Activated B cell treated with CpG ODN at 0.5 μM for 24 hours (primary cell): ENCODE measurements at places on chromosomes 16 and 17. TPM values are rescaled to one million over a fixed set of nuclear protein-coding genes. Genes with fewer than 3 reads are reported as not detected.

DNA sequence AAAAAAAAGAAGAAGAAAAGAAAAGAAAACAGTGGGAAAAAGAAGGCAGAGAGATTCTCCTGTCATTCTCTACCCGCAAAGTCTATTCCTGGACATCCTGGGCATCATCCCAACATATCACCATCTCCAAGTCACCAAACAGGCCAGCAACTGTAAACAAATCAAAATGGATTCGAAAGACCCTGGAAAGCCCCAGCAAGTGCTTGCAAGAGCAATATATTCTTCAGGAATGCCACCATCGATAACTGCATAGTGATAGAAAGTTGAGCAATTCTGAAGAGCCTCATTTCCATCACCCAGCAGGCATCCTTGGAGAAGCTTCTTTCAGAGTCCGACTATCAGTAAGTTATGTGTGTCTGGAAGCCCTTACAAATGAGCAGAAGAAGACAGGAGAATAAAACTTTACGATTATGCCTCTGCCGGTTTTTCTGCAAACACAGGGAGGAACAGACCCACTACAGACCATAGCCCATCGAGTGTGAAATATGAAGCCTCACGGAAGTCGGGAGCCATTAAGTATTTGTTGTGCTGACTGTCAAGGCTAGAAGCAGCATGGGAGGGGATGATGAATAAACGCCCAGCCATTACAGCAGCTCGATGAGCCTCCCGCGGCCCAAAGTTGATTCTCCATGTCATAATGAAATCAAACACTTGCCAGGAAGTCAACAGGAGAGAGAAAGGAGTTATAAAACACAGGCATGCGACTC, 64.5 kb upstream of the SEC14L1 start:
- DNase-seq = no peak

GRCh38 chr17:28579526-28579925, 2.8 kb upstream of the ALDOC start:
- DNase-seq = no peak

The NOG gene
- not detected in 2 replicates for total RNA-seq

- DNase-seq = no peak
These were observed 23.4 kb downstream of the MYH8 start for GRCh38 chr17:10398352-10398751.

DNA sequence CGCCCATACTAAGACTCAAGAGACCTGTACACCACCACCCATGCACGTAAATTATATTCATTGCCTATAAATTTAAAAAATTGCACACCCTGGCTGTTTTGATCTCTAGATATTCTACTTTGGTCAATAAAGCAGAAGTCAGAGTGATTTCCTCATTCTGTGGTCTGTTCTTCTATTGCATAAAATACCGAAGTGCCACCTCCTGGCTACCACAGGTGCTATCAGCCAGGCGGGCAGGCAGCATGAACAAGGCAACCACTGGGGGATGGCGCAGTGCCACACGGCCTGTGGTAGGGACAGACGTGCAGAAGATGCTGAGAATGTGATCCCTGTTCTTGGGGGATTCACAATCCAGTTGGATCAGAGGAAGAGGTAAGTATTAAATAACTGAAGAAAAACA, 122.3 kb downstream of the CDK5R1 start:
- peak; percentile 52 for DNase-seq

The TELO2 gene
- total RNA-seq = 72.9 and 78.8 TPM in 2 replicates

DNA sequence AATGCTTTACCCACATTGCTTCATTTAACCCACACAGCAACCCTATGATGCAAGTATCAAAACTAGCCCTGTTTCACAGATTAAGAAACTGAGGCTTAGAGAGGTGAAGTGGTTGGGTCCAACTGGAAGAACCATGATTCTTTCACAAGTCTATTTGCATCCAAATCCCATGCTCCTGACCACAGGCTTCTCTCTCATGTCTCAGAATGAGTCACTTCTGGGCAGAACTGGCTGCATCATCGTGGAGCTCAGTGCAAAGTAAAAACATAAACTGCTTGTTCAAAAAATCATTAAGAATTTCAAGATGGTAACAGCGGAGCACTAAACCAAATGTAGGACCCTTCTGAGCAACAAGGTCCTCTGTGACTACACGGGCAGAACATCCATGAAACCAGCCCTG, 20.2 kb upstream of the CES1 start:
- DNase-seq = no peak

GRCh38 chr17:2996810-2997670, 66.4 kb downstream of the OR1D5 start:
- DNase-seq = no peak

DNA sequence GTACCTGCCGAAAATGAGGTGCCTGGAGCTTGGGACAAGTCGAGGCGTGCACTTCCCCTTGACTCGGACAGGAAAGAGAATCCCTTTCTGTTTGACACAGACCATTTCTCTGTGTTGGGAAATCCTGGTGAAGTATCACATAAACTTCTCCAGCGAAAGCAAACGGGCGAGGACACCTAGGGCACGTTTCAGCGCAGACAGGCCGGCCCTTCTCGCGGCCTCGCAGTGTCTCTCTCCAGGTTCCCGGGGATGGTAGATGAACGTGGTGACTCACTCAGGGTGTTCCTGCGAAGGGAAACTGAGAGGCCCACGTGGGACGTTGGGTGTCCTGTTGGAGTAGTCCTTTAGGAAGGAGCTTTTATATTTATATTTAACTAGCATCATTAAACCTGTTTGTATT, 36.3 kb upstream of the ZNF750 start:
- DNase-seq = no peak

The HSD17B1 gene
- total RNA-seq = 0.86 and 1.2 TPM in 2 replicates

The TMC8 gene
- 166 and 181 TPM in 2 replicates for total RNA-seq

- DNase-seq = no peak
These were observed 89.3 kb downstream of the VMP1 start for GRCh38 chr17:59796785-59797205.

- DNase-seq = no peak
These were observed 2.3 kb downstream of the TOP2A start for GRCh38 chr17:40415390-40415789.

DNA sequence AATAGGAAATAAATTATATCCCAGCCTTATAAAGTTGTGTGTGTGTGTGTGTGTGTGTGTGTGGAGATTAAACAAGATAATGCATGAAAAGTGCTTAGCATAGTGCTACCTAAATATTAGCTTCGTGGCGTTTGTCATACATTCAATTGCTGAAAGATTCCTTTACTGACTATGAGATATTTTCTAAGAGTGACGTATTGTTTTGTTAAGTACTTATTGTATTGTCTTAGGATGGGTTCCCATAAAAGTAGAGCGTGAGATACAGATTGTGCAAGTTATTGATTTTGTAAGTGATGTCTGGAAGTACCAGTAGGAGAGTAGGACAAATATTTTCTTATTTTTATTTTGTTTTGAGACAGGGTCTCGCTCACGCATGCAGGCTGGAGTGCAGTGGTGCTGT, 730.0 kb downstream of the CDH8 start:
- no peak for DNase-seq

The SPECC1 gene
- 7.5 and 11.5 TPM in 2 replicates for total RNA-seq

- peak; percentile 48 for DNase-seq
These were observed 2.3 kb downstream of the ENPP7 start for GRCh38 chr17:79732804-79733691.

DNA sequence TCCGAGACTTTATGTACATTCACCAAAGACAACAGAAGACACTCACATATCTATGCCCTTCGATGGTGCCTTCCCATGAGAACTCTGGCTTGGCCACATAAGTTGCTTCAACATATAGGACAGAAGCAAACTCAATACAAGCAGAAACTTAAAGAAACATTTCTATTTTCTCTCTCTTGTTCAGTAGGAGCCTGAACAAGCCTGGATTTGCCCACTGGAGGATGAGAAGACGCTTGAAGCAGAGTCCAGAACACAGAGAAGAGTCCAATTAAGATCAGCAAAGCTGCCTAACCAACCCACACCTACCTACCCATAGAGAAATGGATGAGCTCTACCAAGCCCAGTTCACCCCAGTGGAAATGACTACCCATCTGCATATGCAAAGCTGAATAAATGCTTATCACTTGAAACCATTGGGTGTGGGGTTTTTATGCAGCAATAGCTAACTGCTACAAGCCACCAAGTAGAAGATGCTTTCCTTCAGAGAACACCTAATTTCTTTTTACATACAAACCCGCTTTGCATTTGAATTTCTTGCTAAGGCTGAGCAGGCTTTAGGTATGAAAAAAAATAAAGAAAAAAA, 337.9 kb upstream of the DYNLRB2 start:
- DNase-seq = no peak

DNA sequence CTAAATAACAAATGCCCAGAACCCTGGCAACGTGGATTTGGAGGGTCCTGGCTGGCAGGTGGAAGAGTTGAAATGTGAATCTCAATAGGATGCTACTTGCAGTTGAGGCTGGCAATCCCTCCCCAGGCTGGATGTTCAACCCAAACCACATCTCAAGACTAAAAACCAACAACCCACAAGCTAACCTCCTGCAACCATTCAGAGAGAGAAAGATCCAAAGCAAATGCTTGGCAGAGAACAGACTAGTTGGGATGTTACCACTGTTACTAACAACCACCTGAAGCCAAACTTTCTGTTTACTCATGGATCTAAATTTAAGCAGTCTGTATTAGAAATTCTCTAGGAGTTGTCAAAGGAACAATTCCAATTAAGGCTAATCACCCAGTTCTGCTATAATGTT, 27.9 kb downstream of the SMG6 start:
- DNase-seq = no peak

The HOXB8 gene
- total RNA-seq = not detected in 2 replicates

DNA sequence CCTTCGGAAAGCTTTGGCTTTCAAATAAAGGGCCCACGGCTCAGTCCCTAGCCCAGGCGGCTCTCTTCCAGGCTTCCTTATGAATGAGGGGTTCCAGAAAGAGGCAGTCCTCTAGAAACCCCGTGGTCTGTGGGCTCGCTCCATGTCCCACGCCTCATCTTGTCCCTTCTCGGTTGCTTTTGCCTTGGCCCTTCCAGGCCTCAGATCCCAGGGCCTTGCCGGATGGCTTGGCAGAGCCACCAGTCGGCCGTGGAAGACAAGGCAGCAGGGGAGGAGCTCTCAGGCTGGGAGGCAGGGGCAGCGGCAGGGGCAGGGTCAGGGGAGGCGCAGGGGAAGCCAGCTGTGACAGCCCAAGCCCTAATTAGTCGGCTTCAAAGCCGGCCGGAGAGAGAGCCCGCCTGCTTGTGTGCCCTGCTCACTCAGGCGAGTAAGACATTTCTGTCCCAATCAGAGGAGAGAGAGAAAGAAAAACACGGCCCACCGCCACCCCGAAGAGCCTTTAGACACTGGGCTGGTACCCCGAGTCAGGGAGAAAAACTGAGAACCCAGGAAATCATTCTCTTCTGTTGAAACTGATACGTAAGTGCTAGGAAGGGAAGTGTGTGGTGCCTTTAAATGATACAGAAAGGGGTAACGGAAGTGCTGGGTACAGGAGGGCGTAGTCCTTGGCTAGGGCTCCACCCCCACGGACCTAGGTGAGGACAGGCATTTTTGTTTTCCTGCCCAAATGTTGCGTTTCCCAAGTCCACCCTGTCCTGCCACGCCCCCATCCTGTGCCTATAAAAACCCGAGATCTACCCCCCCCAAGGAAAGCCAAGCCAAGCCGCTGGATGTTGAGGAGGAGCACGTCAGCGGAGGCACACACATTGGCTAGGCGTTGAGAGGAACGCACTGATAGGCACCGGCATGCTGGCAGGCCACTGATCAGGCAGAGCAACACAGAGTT, 27.8 kb upstream of the MEIOC start:
- peak; percentile 53 for DNase-seq

GRCh38 chr16:25109643-25110042, 1.9 kb upstream of the LCMT1 start:
- no peak for DNase-seq

GRCh38 chr17:48100591-48101011, 677 bp downstream of the CBX1 start:
- no peak for DNase-seq

GRCh38 chr17:30274887-30275286, 16.9 kb downstream of the BLMH start:
- no peak for DNase-seq

The CCL17 gene
- total RNA-seq = 6.7 and 7.0 TPM in 2 replicates

GRCh38 chr17:18251204-18251603, 7.3 kb downstream of the FLII start:
- no peak for DNase-seq

GRCh38 chr17:49925921-49926320, 43.1 kb upstream of the DLX4 start:
- no peak for DNase-seq

- no peak for DNase-seq
These were observed 351.2 kb downstream of the C16orf95 start for GRCh38 chr16:86965840-86966550.

- no peak for DNase-seq
These were observed 387 bp upstream of the ASB16 start for GRCh38 chr17:44170135-44170498.

The CRISPLD2 gene
- total RNA-seq = not detected in 2 replicates

The OR3A3 gene
- not detected in 2 replicates for total RNA-seq

- peak; percentile 91 for DNase-seq
These were observed 8.5 kb upstream of the THAP11 start for GRCh38 chr16:67833415-67834241.

The FOXO3B gene
- 5.8 and 7.6 TPM in 2 replicates for total RNA-seq

DNA sequence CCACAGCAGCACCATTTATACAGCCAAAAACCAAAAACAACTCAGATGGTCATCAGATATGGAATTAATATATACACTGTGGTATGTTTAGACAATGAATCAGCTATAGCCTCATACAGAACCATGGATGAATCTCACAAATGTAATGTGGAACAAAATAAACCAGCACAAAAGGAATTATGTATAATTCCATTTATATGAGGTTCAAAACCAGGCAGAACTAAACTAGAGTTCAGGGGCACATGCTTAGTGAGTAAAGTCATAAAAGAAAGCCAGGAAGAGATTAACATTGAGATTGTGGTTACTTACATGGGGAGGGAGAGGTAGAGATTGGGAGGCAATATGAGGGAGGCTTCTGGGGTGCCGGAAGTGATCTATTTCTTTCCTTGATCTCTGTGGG, 231.1 kb downstream of the COPRS start:
- no peak for DNase-seq

DNA sequence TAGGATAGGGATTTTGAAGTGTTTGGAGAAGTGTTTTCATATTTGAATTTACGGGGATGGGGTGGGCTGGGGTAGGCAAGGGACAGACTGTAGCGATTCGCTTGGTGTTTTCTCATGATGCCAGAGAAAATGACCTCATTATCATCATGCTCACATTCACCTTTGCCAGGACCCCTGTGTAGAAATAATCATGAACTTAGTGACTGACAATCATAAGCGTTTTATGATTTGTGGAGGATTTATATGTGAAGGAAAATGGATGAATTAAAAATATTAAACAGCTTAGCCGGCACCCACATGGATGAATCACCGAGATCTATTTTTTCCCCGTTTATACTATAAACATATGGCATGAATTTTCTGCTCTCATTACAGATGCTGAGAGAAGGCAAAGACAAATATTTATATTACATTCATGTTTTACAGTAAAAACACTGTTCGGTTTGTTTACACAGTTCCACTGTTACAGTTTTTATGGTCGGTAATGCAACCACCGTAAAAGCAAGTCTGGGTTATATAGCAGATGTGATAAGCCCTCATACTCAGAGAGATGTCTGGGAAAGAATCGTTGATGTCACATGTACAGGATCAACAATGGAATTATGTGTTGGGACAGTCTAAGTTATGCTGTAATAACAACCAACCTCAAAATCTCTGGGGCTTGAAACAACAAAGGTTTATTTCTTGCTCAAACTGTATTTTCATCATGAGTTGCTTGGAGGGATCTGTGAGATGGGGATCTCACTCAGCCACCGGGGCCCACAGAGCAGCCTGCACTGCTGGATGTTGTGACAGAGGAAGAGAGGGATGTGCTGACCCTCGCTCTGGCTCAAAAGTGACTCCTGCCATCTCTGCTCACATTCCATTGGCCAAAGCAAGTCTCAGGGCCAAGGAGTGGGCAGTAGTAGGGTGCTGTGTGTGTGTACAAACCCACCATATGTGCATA, 85.1 kb downstream of the WWOX start:
- no peak for DNase-seq

The KRTAP1-4 gene
- not detected in 2 replicates for total RNA-seq
